ENCODE measurements at places on chromosomes 2 and 18. TPM values are rescaled to one million over a fixed set of nuclear protein-coding genes. Genes with fewer than 3 reads are reported as not detected.

- DNase-seq: no peak
Measured at GRCh38 chr2:21633466-21633865, 509.7 kb downstream of the TDRD15 start.

The APCDD1 gene
- total RNA-seq: 24.8 TPM

- DNase-seq: no peak
Measured at GRCh38 chr2:81549646-81550045, 1245.1 kb upstream of the LRRTM1 start.

DNA sequence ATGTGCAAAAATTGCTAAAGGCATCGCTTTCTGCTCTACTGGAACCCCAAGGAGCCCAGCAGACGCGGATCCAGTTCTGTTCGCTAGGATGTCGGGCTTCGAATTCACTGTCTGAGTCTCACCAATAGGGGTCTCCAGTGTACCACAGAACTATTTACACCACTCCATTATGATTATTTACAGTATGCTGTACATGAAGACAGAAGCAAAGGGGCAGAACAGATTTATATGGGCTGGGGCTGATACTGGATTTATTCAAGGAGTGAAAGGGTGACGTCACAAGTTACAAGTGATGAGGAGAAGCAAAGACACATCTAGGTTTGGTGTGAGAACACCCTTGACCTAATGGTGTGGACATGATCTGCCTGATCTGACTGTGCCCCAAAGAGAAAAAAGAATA, 185.3 kb upstream of the ATP5MC3 start:
- DNase-seq: peak; percentile 24

GRCh38 chr2:12506846-12507245, 209.9 kb upstream of the TRIB2 start:
- DNase-seq: no peak

DNA sequence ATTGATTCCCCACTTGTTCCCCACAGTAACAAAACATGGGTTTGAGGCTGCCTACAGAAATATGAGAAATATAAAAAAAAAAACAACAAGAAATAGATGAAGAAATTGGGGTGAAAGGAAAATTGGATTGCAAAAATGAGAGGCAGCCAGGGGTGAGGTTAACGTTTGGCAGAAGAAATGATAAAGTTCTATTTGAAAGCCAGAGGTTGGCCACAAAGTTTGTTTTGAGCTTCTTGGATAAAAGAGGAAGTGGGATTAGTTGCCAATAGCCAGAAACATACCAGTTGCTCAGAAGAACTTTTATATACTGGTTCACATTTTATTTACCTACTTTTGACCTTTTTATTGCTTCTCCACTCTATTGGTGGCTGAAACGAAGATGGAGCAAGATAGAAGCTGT, 67.5 kb downstream of the FASTKD2 start:
- no peak for DNase-seq

DNA sequence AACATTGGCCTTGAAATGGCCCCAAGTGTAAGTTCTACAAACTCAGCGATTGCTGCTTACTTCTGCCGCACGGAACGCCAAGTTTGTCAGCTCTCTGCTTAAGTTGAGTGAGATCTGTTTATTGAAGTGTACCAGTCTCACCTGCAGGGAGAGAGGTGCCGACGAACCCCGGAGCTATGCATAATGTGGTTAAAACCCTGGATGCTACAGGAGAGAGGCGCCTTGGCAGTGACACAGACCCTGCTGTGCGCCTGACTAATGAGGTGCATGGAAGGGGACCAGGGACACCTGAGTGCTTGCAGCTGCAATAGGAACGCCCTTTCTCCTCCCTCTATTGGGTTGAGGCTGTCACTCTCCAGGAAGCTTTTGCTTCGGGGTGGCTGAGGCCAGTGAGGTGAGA, 979 bp downstream of the SLC9A2 start:
- peak; percentile 36 for DNase-seq

DNA sequence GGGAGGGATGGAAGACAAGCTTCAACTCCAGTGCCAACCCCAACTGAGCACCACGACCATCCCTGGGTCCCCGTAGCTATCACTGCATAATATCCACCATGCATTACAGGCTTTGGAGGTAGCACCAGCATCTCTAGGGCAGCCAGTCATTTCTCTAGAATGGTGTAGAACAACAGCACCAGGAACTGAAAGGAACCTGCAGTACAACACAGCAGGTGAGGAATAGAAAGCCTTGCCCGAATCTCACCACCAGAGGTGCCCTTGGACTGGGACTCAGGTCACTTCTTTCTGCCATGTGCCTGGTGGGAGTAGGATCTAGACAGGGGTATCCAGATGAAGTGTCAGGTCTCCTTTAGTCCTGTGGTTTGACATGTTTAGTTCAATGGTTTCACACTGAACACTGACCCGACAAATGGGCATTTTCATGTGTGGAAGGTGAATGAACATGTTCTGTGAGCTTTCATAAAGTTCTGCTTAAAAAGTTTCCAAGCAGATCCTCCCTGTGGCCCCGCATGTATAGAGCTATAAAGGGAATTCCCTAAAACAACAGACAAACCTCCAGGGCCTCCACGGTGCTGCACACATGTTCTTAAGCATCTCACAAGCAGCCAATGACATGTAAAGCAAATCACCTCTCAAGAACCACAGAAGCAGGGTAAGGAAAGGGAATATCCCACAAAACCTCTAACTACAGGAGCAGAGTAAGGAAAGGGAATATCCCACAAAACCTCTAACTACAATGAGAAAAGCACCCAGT, 208.3 kb downstream of the AFF3 start:
- no peak for DNase-seq

- DNase-seq: no peak
Measured at GRCh38 chr2:8453904-8454302, 228.0 kb upstream of the ID2 start.

DNA sequence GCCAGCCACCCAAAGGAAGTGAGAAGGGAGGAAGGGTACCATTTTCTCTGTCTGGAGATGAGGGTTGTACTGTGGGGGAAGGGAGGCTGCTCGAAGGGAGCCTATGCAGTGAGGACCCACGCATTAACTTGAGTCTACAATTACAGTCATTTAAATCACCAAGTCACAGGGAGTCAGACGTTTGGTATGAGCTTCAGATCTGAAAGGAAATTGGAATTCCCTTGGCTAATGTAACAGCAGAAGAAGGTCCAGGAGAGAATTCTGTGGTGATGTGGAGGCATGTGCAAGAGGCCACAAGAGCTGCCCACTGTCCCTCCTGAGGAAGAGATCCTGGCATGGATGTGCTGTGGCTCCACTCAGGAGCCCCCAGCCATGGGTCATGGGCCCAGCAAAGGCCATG, 22.5 kb downstream of the DAPL1 start:
- no peak for DNase-seq

- peak; percentile 51 for DNase-seq
Measured at GRCh38 chr2:28394331-28394877, 1.7 kb downstream of the FOSL2 start.

The MRPL30 gene
- total RNA-seq: 33.5 TPM

DNA sequence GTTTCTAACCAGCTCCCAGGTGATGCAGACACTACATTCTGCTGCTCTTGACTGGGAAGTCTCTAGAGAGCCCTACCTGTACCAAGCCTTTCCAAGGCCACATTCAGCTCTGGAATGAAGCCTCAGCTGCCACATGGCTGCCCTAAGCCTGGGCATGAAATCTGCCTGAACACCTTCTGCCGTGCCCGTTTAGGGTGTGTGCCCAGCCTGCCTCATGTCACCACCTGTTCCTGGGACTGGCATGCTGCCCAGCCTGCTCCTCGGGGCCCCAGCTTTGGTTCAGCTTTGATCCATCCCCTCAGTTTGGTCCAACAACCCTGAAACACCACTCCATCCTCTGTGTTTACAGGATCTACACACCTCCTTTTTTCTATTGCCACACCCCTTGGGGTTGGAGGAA, 210.9 kb downstream of the L3MBTL4 start:
- no peak for DNase-seq

DNA sequence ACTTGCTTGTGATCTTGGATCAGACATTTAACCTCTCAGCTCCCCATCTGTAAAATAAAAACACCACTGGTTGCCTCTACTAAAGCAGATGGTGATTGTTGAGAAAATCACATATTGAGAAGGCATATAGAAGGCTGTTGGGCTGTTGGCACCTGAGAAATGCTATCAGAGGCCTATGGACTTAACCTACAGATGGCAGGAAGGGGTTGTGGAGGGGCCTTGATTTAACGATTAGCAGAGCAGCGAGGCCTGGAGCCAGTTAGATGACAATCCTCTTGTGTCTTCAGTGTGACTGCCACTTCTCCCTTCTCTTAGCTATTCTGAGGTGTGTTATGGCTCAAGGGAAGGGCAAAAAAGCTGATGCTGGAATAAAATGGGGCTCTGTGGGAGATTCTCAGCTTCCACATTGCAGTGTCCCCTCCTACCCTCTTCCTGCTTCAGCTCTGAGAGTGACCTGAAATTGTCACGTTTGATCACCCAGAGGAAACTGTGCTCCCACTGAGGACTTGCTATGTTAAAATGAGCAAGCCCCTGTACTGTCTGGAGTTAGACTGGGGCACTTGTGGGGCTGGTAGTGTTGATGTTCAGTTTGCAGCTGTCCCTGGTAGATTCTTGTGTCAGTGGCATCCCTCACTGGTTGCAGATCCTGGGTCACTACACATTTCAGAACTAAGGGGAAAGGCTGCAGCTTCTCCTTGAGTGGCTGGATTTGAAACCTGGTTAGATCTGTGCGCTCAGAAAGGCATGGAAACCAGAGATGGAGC, 31.5 kb downstream of the CXCR4 start:
- DNase-seq: no peak

The SPATA3 gene
- not detected for total RNA-seq

GRCh38 chr18:59402432-59403090, 43.5 kb upstream of the LMAN1 start:
- DNase-seq: peak; percentile 81
